ENCODE measurements at places on chromosomes 7 and 10.

- no peak for DNase-seq
These were observed 113.0 kb downstream of the ADAM22 start for GRCh38 chr7:88046839-88047573.

GRCh38 chr7:19404912-19405329 lies 259.7 kb upstream of the FERD3L start:
- DNase-seq, result no peak

- DNase-seq, result no peak
These were observed 161.5 kb upstream of the SH2B2 start for GRCh38 chr7:102125127-102125596.

- no peak for DNase-seq
These were observed 88.3 kb upstream of the CYP26C1 start for GRCh38 chr10:92972066-92972870.

DNA sequence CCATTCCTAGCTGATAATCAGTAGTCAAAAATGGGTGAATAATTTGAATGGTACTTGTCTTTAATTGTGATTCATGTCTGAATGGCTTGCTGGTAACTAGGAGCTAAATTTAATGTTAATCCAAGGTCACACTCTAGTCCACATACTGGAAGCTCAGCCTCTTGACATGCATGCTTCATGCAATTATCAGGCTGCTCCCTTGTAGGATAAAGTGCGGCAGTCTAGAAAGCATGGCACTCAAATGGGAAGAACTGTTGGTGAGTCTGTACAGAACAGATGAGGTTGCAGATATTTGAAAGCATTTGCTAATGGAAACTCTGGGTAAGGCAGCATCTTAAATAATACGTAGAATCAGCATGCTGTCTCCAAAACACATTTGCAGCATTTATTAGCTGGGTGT lies 499.4 kb downstream of the AUTS2 start:
- DNase-seq, result no peak

DNA sequence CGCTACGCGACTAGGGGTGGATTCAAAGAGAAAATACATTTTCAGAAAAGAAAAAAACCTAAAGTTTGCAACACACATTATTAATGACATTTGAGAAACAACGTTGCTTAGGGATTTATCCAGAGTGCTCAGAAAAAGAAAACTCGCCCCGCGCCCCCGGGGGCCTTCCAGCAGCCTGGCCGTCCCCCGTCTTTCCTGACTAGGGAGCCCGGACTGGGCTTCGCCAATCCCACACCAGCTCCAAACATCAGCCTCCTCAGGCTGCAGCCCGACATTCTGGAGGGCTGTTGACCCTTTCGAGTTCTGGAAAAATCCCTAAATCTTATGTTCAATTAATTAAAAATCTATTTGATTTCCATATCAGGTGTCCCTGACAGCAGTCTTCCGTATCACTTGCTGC lies 48.6 kb downstream of the CLEC2L start:
- no peak for DNase-seq
